Activated gamma-delta T cell treated with anti-CD3 and anti-CD28 coated beads, Interleukin-2, amount 50 U/mL, for 16 hours (primary cell): ENCODE measurements at places on chromosomes 7 and 10.

GRCh38 chr7:90965211-90965610 lies 299.0 kb upstream of the FZD1 start:
- DNase-seq, result no peak

- peak; percentile 51 for DNase-seq
Measured at GRCh38 chr10:84177541-84178141, 4.0 kb downstream of the GPR15LG start.

- no peak for DNase-seq
Measured at GRCh38 chr10:113071446-113071845, 121.4 kb downstream of the TCF7L2 start.

- DNase-seq, result no peak
Measured at GRCh38 chr10:79331226-79331625, 16.0 kb upstream of the PPIF start.

GRCh38 chr10:1297566-1298301 lies 241.5 kb downstream of the WDR37 start:
- DNase-seq, result no peak

- DNase-seq, result no peak
Measured at GRCh38 chr7:22469371-22470143, 30.4 kb downstream of the STEAP1B start.

GRCh38 chr10:106959521-106959920 lies 205.0 kb downstream of the SORCS1 start:
- no peak for DNase-seq

GRCh38 chr7:47480576-47481538 lies 101.1 kb downstream of the TNS3 start:
- DNase-seq, result no peak

DNA sequence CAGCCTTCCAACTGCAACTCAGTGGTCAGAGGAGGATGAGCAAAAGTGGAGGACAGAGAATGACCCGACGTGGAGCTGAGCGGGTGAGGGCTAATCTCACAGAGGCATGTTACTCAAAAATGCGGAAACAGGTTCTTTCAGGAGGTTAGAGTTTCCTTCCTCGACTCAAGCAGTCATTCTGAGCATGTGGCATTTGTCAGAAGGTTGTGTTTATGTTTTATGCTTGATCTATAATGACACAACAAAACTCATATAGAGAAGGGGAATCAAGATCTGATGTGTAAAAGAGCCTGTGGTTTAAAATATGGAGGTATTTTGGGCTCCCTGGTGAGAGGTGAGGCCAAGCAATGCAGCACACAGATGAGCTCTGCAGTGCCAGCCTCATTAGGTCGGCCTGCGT lies 311.4 kb downstream of the ADARB2 start:
- DNase-seq, result no peak

GRCh38 chr7:130079846-130080394 lies 9.6 kb downstream of the KLHDC10 start:
- DNase-seq, result no peak

GRCh38 chr10:126673565-126673964 lies 3.1 kb upstream of the C10orf90 start:
- DNase-seq, result no peak

DNA sequence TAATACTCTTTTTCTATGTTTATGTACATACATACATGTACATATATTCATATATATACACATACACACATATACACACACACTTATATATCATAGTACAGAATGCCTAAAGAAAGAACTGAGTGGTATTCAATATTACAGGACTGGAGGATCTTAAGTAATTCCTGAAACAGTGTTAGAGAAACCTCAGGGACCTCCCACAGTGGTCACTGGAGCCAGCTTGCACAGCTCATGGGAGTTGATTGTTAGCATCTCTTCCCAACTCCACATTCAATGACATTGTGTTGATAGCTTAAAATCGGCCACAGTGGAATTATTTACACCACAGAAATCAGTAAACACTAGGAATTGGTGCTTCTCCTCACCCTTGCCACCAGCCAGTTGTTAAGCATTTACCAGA lies 6.0 kb downstream of the LRRC17 start:
- DNase-seq, result no peak

DNA sequence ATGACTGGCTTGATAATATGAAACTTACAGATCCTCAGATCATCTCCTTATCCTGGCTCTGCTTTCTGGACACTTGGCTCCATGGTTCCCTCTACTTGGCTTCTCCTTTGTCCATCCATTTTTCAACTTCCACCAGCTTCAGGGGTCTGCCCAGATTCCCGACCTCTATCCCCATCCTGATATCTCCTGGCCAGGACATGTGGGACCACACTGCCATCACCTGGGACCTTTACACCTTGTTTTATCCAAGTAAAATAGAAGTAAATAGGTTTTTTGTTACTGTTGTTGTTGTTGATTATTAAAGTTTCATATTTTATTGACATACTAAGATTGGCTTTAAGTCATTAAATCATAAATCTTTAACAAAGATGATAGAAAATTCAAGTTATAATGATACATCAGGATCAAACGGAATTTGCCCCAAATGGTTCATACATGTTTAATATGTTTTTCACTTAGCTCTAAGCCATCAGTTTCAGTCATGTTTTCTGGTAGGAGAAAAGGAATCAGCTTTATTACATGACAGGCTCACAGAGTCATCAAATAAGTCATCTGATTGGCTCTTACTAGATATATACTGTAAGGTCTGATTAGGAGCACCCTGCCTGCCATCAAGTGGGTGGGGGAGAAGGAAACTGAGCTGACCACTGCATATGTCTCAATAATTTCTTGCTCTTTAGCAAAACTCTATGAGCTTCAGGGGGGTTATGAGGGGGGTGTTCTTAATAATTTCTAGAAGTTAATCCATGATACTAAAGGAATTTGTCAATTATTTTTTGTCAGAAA lies 111.5 kb upstream of the AHR start:
- no peak for DNase-seq

- DNase-seq, result no peak
Measured at GRCh38 chr10:114286921-114287320, 47.9 kb downstream of the VWA2 start.

GRCh38 chr7:22864301-22864700 lies 41.7 kb upstream of the TOMM7 start:
- no peak for DNase-seq

DNA sequence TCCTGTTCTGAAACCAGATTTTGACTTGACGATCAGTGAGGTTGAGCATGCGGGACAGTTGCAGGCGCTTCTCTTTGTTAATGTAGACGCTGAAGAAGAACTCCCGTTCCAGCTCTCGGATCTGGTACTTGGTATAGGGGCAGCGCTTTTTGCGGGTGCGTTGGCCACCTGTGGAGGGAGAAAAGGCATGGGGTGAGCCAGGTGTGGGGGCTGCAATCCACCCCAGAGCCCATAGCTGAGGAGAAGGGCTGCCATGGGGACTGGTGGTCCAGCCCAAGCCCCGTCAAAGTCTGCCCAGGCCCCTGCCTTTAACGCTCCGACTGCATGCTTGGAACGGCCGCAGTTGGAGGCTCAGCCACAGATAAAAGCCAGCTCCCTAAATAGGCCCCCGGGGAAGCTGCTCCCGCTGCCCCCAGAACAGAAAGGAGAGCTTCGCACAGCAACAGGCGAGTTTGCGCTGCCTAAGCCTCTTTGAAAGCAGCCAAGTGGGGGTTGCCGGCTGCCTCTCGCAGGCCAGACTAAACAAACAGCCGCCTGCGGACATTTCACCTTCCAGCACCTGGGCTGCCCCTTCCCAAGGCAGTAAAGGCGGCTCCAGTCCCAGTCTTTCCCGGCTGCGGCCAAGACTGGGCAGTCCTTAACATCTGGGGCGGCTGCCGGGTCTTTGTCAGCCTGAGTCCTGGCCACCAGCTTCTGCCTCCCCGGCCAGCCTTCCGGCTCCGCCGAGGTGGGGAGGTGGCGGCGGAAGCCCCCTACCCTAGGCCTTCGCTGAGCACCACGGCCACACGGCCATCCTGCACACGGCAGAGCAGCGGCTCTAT lies 2.0 kb downstream of the HOXA11 start:
- DNase-seq, result no peak

- DNase-seq, result no peak
Measured at GRCh38 chr7:16357921-16358320, 63.4 kb downstream of the CRPPA start.

DNA sequence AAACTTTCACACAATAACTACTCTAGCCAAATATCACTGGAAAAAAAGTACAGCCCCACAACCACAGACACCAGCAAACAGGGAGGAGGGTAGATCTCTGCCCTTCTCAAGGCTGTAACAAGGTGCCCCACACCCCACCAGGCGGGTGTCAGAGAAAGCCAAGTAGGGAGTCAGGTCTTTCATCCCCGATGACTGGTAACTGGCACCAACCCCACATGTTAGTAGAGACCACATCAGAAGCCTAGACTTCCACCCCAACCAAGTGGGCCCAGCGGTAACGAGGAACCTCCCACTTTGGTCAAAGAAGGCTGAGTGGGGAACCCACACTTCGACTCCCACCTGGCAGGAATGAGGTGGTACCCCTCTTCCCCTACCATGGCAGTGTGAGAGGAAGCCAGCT lies 16.4 kb upstream of the RUFY2 start:
- peak; percentile 35 for DNase-seq
